ENCODE measurements at places on chromosomes 16 and 17. TPM values are rescaled to one million over a fixed set of nuclear protein-coding genes. Genes with fewer than 3 reads are reported as not detected.

- no peak for DNase-seq
- H3K36me3 ChIP-seq, result no peaks in the 10 kb centered on the region
- H3K27me3 ChIP-seq, result no peaks in the 10 kb centered on the region
- H3K27ac ChIP-seq, result no peak overlapping the region
- no peak overlapping the region for H3K4me3 ChIP-seq
- H3K4me1 ChIP-seq, result no peaks in the 10 kb centered on the region
Measured at GRCh38 chr17:18074566-18075272, 13.0 kb upstream of the DRG2 start.

GRCh38 chr16:72137380-72138063, 34.4 kb downstream of the PMFBP1 start:
- H3K4me1 ChIP-seq, result no peaks in the 10 kb centered on the region
- H3K27ac ChIP-seq, result no peak overlapping the region
- no peak overlapping the region for H3K4me3 ChIP-seq
- no peak for DNase-seq

DNA sequence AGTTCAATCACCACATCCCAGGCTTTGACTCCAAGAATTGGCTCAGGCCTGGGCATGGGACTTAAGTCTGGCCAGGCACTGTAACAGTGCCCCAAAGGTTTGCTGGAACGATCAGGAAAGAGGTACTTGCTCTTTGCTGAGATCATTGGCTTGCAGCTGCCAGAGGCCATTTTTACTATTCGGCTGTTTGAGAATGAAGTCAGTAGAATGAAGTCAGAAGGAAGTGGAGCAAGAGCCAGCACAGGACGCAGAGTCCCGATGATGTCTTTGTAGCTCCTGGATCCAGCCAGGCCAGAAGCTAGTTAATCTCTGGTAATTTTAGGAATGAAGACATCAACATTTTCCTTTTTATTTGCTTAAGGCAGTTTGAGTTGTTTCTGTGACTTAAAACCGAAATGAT, 195.5 kb downstream of the RAB11FIP4 start:
- H3K4me3 ChIP-seq, result no peak overlapping the region
- H3K36me3 ChIP-seq, result no peaks in the 10 kb centered on the region
- H3K27ac ChIP-seq, result no peak overlapping the region
- H3K27me3 ChIP-seq, result no peaks in the 10 kb centered on the region
- no peaks in the 10 kb centered on the region for H3K4me1 ChIP-seq

- no peak for DNase-seq
- H3K4me3 ChIP-seq, result no peak overlapping the region
- H3K36me3 ChIP-seq, result no peaks in the 10 kb centered on the region
- H3K27me3 ChIP-seq, result peaks cover 12% of the 10 kb centered on the region
Measured at GRCh38 chr16:1876468-1876867, 4.5 kb upstream of the MEIOB start.

GRCh38 chr17:6787081-6787693, 11.2 kb downstream of the FBXO39 start:
- no peak for DNase-seq
- H3K27me3 ChIP-seq, result no peaks in the 10 kb centered on the region
- H3K4me3 ChIP-seq, result no peak overlapping the region

PDILT gene
- total RNA-seq, result not detected

DNA sequence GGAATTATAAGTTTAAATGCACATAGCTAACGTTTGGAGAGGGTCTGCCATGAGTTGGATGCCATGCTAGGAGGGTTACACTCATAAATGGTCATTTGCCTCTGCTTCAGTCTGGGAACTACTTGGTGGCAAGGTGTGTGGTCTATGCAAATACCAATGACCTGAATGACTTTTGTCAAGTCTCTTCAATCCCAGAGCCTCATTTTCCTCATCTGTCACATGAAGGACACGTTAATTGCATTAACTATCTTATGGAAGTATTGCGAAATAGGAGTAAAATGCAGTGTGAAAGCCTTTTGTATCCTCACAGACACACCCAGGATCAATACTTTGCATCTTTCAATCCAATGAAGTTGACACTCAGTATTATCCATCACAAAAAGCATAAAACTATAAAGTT, 62.8 kb downstream of the CDK5R1 start:
- no peak overlapping the region for H3K4me3 ChIP-seq
- no peaks in the 10 kb centered on the region for H3K27me3 ChIP-seq
- no peak for DNase-seq
- no peaks in the 10 kb centered on the region for H3K4me1 ChIP-seq

All from uterus (tissue), 4 donors.